ENCODE measurements at places on chromosomes 4 and X.
A peak's percentile ranks its signal among the peaks of the same experiment; 100 is the strongest.

GRCh38 chr4:159013692-159014091 lies 89.2 kb upstream of the RAPGEF2 start:
- no peak for DNase-seq

DNA sequence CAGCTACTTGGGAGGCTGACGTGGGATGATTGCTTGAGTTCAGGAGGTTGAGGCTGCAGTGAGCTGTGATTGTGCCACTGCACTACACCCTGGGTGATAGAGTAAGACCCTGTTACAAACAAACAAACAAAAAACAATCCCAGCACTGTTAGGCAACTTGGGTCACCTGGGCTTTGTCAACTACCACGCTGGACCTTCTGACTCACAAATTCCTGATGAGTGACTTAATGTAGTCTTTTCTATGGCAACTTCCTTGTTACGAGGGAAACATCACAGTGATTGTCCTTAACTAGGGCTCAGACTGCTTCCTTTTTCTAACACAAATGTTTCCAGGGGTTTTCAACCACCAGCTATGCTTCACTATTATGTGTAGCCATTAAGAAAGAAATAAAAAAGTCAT lies 128.8 kb upstream of the GPC4 start:
- DNase-seq, result no peak

- no peak for DNase-seq
Observed at GRCh38 chr4:184913356-184914143, 87.8 kb upstream of the ACSL1 start.

- DNase-seq, result no peak
Observed at GRCh38 chr4:88681209-88681608, 16.4 kb downstream of the NAP1L5 start.

DNA sequence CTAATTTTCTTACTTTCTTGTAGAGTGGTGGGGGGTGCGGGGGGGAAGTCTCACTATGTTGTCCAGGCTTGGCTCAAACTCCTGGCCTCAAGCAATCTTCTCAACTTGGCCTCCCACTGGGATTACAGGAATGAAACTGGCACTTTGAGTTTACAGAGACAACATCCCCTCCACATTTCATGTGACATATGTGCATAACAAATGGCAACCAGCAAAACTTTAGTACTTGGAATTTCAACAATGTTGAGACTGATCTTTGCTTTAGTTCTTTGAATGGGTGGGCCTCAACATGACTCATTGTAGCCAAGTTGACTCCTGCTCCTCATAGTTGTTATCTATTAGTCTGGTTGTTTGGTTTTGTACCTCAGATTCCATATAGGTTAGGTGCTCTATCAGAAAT lies 11.4 kb upstream of the FMR1 start:
- DNase-seq, result no peak

DNA sequence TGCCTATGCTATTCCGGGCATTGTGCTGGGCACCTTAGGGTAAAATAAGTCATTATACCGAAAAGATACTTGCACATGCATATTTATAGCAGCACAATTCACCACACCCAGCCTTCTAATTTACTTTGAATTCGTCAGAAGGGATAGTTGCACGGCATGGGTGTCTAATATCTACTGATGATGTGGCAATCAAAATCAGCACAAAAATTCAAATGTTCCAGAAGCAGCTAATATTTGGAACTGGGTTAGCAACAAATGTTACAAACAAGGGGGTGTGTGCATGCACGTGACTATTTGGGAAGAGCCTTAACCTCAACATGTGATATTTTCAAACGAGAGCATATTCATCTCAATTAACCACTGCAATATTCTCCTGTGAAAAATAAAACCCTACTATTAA lies 79.7 kb upstream of the PRSS48 start:
- DNase-seq, result no peak

- no peak for DNase-seq
Observed at GRCh38 chr4:6594826-6595355, 19.9 kb downstream of the MAN2B2 start.

DNA sequence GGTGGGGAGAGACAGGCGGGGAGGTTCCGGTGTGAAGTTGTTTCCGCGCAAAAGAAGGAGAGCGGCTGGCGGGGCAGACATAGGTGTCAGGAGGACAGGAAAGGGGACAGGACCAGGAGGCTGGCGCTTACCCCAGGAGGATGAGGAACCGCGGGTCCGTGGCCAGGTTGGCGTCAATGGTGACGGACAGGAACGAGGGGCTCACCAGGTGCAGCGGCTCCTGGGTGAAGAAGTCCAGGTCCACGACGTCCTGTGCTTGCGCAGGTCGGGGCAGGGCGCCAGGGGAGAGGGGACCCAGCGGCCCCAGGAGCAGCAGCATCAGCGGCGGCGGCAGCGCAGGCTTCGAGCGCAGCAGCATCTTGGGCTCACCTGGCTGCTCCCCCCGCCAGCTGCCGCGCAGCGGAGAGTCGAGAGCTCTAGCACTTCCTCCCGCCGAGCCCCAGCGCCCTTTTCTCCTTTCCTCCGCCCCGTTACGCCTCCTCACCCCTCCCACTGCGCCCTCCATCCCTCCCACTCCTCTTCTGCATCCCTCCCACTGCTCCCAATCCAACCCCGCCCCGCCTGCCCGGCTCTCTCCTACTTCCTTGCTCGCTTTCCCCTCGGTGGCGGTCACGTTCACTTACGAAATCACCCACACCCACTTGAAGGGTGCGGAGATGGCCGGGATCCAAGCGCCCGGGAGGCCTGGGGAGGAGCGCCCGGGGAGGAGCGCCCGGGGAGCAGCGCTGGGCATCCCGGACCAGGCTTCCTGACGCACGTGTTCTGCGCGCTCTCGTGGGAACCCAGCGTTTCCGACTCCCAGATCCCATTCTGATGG lies at the start of gene HPSE:
TSS of gene HPSE (minus strand) at position 424 of the 817 bp plus-strand sequence. CDS start at position 358, 66 bp downstream.
- peak; percentile 90 for DNase-seq

- no peak for DNase-seq
Observed at GRCh38 chrX:11528623-11529022, 137.1 kb downstream of the ARHGAP6 start.

GRCh38 chrX:72020788-72021187 lies 110.1 kb downstream of the NHSL2 start:
- no peak for DNase-seq

DNA sequence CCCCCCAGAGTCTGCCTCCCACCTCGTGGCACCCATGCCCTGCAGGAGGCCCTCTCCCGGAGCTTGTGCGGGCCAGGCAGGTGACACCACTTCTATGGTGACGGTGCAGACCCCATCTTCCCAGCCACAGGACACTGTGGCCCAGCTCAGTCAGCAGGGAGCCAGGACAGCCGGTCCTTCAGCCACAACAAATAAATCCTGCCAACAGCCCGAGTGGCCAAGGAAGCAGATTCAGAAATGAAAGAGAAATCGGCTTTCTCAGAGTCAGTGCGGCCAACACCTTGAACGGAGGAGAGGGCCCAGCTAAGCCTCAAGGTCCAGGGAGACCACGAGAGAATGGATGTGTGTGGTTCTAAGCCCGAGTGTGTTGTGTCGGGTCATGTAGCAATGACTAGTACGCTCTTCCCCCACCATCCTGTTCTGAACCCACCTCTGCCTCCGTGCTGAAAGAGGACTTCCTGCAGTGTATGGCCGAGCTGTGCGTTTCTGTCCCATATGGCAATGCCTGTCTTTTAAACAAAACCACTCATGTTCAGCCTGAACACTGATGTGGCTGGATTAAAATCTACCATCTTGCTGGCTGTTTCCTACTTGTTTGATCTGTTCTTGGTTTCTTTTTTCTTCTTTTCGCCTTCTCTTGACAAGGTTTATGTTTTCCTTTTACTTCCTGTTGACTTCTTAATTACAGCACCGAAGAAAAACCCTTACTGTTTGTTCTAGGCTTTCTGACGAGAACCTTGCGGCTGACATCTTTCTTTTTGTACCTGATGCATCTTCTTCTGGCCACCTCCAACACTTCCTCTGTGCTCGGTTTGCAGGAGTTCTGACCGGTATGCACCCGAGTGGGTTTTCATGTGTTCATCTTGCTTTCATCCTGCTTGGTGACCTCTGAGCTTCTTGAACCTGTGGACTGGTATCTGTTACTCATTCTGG lies 53.1 kb downstream of the GAK start:
- DNase-seq, result no peak

DNA sequence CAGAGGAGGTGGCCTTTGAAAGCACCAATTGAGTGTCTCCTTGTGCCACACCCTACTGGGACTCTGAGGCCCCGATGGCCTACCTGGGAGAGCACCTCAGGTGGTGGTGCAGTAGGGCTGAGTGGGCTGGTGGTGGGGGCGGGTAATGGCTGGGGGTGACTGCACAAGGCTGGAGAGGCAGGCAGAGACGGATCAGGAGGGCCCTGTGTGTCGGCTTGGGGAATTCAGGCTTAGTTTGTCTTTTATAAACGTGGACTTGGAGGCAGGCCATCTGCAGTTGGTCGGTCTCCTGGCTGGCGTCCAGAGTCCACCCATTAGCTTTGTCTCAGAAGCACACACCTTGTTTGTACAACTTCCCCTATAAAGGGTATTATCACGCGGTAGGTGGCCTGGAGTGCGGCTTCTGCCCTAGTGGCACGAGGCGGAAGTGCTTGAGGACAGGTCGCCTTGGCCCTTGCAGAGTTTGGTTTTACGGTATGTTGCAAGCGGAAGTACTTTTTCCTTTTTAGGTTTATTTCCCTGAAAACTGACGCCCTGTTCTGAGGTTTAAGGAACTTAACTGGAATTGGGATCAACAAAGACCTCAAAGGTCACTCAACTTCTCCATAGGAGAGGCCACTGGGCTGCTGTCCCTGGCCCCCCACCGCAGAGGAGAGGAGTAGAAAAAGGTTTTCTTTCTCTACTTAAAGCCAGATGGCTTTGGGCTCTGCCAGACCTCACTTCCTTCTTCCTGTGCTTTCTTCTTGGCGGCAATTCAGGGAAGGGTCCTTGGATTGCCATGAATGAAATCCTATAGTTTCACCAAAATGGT lies 8.0 kb downstream of the TBC1D14 start:
- DNase-seq, result peak; percentile 63

- peak; percentile 83 for DNase-seq
Observed at GRCh38 chr4:123547216-123548165, 150.9 kb downstream of the SPRY1 start.

DNA sequence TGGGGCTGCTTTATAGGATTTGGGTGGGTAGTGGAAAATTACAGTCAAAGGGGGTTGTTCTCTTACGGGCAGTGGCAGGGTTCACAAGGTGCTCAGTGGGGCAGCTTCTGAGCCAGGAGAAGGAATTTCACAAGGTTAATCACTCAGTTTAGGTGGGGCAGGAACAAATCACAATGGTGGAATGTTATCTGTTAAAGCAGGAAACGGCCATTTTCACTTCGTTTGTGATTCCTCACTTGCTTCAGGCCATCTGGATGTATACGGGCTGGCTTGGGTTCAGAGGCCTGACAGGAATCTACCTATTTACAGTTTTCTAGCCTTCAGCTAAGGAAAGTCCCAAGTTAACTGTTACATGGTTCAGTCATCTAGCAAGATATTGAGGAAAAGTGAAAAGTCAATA lies 1003.5 kb downstream of the STPG2 start:
- DNase-seq, result no peak

GRCh38 chr4:68342134-68342533 lies 7.8 kb downstream of the YTHDC1 start:
- peak; percentile 4 for DNase-seq

- no peak for DNase-seq
Observed at GRCh38 chrX:118736394-118737010, 9.1 kb downstream of the IL13RA1 start.

DNA sequence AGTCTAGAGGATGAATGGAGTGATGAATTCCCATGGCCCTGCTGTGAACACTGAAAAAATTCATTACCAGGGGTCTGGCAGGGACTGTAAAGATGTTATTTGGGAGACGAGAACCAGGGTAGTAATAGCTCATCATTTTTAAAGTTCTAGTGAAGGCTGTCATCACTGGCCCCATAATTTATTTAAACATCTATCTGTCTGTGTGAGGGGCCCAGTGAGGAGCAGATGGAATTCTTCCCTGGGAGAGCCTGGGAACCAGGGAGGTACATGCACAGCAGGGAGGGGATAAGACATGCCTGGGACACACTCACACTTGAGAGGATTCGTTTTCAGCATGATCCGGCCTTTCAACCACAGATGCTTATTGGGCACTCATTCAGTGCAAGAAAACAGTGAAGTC lies 162.0 kb downstream of the PDGFRA start:
- no peak for DNase-seq

GRCh38 chr4:127239902-127240763 lies 392.6 kb upstream of the INTU start:
- no peak for DNase-seq
